ENCODE measurements at places on chromosomes 16 and 17.

DNA sequence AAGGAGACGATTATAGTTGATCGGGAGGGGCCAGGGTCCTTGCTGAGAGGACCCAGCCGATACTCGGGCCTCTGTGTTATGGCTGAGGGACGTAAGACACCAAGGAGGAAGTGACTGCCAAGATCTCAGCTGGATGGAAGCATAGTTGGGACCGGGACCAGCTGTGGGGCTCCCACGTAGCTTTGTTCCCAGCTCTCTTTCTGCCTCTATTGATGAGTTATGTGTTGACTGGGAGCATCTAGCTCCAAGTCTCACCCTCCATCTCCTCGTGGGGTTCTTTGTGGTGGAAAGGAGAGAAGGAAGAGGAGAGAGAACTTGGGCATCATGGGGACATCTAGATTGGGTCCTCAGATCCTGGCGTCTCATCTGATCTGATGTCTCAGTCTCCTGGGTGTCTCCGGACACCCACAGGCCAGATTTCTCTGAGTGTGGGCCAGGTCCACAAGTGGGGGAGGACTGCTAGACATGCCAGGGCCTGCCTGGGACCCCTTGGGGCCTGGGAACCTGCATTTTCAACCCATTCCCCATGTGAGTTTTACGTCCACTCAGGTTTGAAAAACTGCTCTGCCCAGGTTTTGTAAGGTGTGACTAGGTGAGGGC lies 1.0 kb downstream of the MGRN1 start:
- DNase-seq = no peak

DNA sequence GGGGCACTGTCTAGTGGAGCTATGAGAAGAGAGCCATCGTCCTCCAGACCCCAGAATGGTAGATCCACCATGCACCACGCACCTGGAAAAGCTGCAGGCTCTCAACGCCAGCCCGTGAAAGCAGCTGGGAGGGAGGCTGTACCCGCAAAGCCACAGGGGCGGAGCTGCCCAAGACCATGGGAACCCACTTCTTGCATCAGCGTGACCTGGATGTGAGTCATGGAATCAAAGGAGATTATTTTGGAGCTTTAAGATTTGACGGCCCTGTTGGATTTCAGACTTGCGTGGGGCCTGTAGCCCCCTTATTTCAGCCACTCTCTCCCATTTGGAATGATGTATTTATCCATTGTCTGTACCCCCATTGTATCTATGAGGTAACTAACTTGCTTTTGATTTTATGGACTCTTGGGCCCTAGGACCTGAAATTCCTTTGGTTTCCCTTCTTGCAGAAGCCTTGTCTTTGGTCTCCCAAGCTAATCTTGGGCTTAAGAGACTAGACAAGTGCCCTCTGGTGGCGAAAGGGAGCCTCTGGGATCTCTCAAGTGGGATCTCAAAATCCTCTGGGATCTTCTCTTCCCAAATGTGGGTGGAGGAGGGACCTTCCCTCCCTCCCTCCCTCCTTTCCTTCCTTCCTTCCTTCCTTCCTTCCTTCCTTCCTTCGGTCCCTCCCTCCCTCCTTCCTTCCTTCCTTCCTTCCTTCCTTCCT lies 58.2 kb upstream of the HAPSTR1 start:
- no peak for DNase-seq

- DNase-seq = no peak
Observed at GRCh38 chr16:54946909-54947308, 16.2 kb downstream of the IRX5 start.

DNA sequence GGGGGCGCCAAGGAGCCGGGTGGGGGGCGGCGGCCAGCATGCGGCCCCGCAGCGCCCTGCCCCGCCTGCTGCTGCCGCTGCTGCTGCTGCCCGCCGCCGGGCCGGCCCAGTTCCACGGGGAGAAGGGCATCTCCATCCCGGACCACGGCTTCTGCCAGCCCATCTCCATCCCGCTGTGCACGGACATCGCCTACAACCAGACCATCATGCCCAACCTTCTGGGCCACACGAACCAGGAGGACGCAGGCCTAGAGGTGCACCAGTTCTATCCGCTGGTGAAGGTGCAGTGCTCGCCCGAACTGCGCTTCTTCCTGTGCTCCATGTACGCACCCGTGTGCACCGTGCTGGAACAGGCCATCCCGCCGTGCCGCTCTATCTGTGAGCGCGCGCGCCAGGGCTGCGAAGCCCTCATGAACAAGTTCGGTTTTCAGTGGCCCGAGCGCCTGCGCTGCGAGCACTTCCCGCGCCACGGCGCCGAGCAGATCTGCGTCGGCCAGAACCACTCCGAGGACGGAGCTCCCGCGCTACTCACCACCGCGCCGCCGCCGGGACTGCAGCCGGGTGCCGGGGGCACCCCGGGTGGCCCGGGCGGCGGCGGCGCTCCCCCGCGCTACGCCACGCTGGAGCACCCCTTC lies 484 bp downstream of the FZD2 start:
- peak; percentile 22 for DNase-seq

GRCh38 chr16:67390816-67391423 lies 2.4 kb downstream of the TPPP3 start:
- DNase-seq = no peak

GRCh38 chr16:79409978-79410377 lies 190.6 kb downstream of the MAF start:
- no peak for DNase-seq

DNA sequence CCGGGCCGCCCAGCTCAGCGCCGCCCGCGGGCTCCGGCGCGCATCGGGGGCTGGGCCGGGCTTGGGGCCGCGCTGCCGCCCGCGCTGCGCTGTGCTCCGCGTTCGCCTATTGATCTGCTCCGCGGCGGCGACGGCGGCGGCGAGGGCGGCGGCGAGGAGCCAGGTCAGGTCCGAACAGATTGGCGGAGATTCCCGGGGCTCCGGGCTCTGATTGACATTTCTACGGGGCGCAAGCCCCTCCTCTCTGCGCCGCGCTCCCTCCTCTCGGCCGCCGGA lies 559 bp downstream of the IRX3 start:
- peak; percentile 59 for DNase-seq

DNA sequence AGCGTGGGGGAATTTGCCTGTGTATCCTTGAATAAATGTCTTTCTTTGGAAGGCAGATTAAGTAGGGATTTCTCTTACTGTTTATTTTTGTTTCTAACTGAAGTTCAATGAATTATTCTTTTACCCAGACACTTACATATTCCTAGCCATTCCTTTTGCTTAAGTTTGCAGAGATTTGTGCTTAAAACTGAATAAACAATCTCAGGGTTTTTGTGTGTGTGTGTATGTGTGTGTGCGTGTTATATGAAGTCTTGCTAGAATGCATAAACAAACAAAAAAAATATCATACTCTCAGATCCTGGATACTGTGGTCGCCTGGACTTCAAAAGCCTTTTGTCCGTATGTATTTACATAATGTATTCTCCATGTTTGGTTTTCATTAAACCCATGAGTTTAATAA lies 672.8 kb downstream of the MAF start:
- DNase-seq = no peak

DNA sequence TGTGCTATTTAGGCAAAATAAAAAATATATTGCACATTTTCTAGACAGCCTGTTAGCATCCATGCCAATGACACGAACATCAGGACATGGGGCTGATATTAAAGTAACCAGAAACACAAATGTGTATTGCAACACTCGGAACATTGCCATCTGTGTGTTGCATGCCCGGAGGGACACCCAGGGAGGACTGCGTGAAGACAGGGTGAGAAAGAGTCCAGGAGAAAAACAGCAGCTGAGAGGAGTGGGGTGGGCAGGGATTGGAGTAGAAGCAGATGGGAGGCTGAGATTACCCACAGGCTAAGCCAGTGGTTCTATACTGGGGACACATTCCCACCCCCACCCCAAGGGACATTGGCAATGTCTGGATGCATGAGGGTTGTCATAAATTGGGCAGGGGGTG lies 114.8 kb downstream of the GRIN2A start:
- no peak for DNase-seq

DNA sequence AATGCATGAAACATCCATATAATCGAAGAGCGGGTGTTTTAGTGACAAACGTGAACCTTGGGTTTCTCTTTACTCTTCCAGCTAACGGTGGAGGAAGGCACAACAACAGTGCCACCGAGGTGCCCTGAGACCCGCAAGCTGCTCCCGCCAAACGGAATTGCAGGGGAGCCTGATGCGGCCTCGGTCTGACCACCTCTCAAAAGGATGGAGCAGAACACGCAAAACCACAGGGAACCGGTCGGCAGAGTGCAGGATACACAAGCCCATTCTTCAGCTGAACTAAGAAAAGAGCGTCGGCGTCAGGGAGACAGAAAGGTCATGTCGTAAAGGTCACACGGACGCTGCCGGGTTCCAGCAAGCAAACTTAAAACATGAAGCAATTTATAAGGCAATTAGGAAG lies 109.5 kb upstream of the ZNF750 start:
- DNase-seq = no peak

GRCh38 chr16:58121132-58121531 lies 8.0 kb downstream of the CFAP20 start:
- no peak for DNase-seq

- DNase-seq = no peak
Observed at GRCh38 chr17:43769426-43769825, 9.4 kb downstream of the DUSP3 start.

DNA sequence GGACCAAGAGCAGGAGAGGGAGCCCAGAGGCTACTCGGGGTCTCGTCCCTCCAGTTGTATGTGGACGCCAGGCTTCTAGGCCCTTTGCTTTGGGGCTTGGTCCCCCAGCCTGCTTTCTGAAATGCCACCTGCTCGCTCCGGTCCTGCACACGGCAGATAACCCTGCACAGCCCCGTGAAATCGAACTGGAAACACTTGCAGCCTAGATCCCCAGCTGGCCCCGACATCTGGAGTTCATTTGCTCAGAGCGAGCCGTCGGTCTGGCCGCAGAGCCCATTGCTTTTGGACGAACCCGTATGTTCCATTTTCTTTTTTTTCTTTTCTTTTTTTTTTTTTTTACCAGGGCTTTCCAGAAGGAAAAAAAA lies 22.9 kb downstream of the C1QTNF1 start:
- no peak for DNase-seq

- DNase-seq = no peak
Observed at GRCh38 chr17:2213291-2213960, 90.2 kb downstream of the SMG6 start.

- no peak for DNase-seq
Observed at GRCh38 chr17:78959803-78960202, 19.9 kb downstream of the LGALS3BP start.

GRCh38 chr16:51225878-51226277 lies 74.8 kb upstream of the SALL1 start:
- no peak for DNase-seq

- no peak for DNase-seq
Observed at GRCh38 chr16:76837872-76838271, 353.1 kb upstream of the MON1B start.

DNA sequence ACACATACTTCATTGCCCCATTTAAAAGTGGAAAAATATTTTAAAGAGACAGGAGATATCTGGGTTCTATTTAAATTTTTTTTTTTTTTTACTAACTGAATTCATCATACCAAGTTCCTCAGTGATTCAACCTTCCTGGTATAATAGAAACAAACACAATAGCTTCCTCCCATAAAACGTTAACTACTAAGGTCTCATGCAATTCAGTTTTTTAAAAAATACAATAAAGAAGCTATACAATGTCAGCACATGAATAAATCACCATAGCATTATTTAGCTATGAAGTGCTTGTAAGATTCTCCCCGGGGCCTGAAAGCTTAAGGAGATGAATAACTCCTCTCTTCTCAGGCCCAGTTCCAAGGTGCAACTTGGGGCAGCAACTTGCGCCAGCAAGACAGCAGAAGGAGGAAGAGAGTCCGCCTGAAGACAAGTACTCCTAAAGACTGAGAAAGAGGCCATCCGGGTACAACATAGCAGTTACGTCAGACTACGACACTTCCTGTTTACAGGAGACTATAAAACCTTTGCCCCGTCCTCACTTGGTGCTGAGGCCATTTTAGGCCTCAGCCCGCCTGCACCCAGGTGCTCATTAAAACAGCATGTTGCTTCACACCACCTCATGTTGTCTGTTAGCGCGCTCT lies 81.5 kb downstream of the MYO1D start:
- DNase-seq = no peak

DNA sequence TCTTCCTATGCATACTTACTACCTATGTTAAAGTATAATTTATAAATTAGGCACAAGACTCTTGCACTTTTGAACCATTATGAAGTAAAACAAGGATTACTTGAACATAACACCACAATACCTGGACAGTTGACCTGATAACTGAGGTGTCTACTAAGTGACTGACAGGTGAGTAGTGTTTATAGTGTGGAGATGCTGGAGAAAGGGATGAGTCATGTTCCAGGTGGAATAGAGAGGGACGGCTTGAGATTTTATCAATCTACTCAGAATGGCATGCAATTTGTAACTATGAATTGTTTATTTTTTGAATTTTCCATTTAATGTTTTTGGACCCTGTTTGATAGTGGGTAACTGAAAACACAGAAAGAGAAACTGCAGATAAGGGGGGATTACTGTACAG lies 287.6 kb downstream of the MAP2K6 start:
- DNase-seq = no peak

- DNase-seq = no peak
Observed at GRCh38 chr16:22073350-22073749, 19.0 kb upstream of the VWA3A start.

GRCh38 chr16:27722207-27722606 lies 172.3 kb downstream of the KATNIP start:
- no peak for DNase-seq

DNA sequence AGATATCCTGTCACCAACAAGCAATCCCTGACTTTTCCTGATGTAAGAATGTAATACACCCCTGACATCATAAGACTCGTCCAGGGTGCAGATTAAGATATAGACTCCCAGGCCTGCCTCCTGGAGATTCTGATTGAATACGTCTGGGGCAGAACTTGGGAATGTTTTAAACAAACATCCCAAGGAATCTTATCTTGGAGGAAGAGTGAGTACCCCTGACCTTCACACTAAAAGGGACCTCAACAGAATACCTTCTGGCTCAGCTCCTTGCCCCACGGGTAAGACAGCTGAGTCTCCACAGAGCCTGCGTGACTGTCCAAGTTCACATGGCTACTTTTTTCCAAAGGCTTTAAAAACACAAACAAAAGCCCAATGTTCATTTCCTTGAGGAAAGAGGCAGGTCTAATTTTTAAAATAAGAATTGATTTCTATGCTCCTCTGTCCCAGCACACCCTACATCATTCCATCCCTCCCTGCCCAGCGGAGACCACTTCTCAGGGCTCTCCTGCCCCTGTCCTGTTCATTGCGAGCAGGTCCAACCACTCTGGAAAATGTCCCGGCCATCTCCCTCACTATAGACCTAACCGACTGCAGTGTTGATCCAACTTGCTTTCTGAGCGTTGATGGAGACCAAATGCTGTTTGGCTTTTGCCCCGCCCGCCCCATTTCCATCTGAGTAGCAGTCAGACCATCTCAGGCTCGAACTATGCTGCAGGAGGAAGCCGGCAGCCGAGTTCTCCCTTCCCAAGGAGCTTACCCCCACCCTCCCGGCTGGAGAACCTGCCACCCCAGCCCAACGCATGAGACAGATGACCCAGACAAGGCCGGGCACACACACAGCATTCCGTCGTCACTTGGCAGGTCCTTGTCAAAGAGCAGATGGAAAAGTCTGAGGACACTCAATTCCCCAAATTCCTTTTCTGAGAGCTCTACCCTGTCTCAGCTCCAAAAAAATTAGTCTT lies 44.1 kb upstream of the MYH10 start:
- no peak for DNase-seq

GRCh38 chr16:54226296-54227010 lies 60.1 kb downstream of the IRX3 start:
- no peak for DNase-seq
